Ureter (tissue), 1 donor: ENCODE measurements at places on chromosomes 2 and 18.

GRCh38 chr2:230552181-230552580 is 136.2 kb downstream of the SP100 start:
- DNase-seq: no peak

DNA sequence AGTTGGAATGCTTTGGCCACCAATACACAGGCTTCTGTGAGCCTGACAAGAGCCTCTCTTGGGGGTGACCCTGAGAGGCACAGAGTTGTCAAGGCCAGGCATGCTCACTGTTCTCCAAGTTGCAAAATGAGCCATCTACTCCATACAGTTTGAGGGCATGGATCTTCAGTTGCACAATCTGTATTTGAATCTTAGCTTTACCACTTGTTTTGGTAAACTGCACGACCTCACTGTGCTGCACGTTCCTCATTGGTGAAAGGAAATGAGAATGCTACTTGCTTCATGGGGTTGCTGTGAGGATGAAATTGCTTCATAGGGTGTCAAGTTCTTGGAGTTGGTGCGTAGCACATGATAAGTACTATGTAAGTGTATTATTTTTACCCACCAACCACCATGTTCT is 12.0 kb upstream of the HAAO start:
- no peak for DNase-seq

GRCh38 chr2:20781656-20782265 is 41.1 kb downstream of the LDAH start:
- no peak for DNase-seq

GRCh38 chr2:101608408-101609310 is 88.8 kb upstream of the MAP4K4 start:
- no peak for DNase-seq

DNA sequence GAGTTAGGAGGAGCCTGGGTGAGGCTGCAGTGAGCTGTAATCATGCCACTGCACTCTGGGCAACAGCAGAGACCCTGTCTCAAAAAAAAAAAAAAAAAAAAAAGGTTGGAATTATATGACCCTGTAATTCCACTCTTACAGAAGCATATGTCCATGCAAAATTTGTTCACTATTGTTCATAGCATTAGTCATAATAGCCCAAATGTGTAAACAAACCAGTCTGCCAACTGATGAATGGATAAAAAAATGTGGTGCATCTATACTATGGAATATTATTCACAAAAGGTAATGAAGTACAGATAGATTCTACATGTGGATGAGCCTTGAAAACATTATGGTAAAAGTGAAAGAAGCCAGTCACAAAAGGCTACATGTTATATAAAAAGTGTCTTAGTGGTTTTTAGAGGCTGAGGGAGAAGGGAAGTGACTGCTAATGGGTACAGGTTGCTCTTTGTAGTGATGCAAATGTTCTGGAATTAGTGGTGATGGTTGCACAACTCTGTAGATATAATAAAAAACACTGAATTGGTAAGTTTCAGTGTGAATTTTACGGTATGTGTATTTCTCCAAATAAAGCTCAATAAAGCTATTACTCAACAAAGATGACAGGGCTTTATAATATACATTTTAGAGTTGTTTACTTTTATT is 9.4 kb downstream of the COA5 start:
- DNase-seq: no peak

- DNase-seq: no peak
Observed at GRCh38 chr2:205937211-205937610, 148.8 kb downstream of the INO80D start.

GRCh38 chr2:233480490-233481202 is 85.9 kb downstream of the USP40 start:
- peak; percentile 79 for DNase-seq

DNA sequence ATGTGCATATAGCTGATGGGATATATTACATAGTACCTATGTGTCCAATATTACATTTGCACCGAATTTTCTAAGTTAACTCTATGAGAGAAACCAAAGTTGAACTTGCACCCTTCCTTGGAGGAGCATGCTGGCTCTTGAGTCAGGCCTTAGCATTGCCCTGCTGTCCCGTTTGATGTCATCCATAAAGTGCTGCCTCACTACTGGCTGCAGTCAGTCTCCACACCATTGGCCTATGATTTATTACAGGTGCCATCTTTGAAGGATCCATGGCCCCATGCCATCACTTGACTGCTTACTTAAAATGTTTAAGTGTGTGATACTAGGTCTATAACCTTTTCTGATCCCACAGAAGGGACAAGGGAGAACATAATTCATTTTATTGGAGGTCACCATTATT is 249.3 kb upstream of the RBBP8 start:
- no peak for DNase-seq

DNA sequence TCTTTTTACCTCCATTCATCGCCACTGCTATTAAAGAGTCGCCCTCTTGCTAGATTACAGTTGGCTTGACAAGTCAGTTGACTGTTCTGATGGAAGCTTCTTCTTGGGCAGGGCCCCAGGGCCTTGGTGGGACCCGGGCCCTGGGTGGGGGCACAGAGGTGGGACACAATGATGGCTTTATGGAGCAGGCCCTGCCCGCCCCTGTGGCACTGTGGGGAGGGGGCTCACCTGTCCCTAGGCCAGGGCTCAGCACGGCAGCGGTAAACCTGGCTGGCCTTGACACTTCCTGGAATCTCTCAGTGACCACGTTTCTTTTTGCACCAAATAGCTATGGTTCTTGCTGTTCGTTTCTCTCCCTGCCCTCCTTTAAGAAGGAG is 4.9 kb upstream of the HS6ST1 start:
- DNase-seq: peak; percentile 41

GRCh38 chr2:99492721-99493120 is 2.9 kb upstream of the REV1 start:
- no peak for DNase-seq

DNA sequence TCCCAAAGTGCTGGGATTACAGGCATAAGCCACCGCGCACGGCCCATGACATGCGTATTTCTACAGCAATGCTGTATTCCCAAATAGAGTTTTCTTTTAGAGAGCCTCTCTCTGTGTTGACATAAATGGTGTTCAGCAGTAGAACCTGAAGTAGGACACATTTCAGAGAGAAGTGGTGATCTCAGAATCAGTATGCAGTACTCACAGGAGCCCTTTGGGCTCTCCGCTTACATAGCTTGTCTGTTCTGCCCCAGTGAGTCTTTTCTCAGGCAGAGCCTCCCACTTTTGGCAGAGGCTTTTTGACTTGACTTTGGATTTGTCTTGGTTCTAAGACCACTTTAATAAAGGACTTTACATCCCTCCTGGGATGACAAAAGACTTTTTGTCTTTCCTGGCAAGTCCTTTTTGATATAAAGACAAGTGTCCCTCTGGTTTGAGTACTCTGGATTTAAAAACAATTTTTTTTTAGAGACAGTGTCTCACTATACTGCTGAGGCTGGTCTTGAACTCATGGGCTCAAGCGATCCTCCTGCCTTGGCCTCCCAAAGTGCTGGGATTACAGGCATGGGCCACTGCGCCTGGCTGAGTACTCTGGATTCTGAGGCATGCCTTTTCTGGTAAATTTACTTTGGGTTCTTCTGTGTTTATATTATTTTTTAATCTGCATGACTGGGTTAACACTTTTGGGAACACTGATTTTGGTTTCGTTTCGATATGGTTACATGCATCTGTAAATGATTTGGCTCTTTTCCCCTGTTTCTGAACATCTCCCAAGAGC is 113.3 kb downstream of the SMAD2 start:
- DNase-seq: no peak

DNA sequence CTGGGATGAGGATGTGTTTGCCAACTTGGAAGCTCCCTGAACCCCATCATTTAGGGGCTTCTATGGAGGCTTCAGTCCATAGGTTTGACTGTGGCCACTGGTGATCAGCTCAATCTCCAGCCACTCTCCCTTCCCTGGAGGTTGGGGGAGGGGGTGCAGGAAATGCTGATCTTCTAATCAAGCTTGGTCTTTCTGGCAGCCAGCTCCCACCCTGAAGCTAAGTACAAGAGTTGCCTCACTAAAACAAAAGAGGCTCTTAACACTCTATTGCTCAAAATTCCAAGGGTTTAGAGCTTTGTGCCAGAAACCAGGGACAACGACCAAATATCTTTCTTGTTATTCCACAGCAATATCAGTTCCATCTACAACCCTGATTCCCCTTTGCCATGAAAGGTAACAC is 19.4 kb upstream of the MPPE1 start:
- DNase-seq: no peak

DNA sequence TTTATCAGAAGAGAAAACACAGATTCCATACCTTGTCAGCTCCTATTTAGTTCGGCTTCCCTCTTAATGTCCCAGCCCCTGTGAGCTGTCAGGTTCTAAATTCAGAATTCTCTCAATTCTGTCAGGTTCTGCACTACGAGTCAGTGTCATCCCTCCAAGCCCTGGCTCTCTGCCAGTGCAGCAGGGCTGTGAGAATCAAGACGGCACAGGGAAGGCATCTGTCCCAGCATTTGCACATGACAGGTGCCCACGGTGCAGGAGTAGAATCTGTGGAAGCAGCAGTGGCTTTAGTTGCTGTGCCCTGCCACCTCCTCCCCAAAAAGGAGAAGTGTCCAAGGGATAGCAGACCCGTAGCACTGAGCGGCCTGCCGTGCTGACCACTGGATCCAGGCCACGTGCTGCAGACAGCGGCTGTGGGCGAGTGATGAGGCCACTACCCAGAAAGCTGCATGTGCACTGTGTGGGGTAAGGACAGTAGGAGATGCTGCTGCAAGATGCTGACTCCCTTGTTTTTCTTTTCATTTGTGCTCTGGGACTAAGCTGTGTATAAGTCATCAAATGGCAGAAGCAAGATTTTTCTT is 12.8 kb downstream of the RBFA start:
- no peak for DNase-seq

DNA sequence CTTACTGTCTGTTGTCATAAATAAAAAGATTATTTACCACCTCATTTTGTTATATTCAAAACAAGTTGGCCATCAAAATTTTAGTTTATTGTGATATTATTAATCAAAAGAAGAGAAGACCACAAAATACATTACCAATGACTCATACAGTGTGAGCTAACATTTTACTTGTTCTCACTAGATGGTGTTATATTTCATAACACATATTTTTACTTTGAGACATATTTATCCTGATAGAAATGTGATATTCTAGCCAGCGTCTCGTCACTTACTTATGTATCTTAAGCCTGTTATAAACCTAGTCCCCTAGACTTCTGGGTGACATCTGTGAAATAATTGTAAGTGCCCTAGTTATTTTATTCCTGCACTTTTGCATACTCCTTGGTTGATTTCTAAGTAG is 263.2 kb downstream of the CDH7 start:
- DNase-seq: no peak

DNA sequence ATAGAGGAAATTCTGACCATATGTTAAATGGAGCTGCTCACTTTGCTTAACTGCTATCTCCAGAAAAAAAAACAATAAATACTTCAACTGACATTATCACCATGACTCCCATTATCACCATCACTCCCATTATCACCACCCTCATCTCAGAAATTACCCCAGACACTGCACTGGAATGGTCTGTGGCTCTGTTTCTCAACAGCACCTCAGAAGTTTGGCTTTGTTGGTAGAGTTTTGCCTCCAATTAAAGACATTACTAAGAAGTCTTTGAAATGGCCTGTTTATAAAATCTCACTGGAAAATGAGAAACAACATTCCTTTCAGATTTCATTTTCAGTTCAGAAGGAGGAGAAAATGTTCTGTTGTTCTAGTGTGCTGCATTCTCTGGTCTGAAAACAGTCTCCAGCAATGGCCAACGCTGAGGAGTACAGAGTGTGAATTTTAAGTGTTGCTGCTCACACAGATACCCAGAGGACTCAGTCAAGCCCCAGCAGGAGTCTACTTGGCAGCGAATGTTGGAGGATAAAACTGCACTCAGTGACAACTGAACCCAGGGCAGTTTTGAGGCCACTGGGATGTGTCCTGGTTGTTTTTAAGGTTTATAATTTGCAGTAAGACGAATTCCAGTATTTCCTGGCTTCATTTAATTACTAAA is 364.5 kb upstream of the CDH2 start:
- no peak for DNase-seq

DNA sequence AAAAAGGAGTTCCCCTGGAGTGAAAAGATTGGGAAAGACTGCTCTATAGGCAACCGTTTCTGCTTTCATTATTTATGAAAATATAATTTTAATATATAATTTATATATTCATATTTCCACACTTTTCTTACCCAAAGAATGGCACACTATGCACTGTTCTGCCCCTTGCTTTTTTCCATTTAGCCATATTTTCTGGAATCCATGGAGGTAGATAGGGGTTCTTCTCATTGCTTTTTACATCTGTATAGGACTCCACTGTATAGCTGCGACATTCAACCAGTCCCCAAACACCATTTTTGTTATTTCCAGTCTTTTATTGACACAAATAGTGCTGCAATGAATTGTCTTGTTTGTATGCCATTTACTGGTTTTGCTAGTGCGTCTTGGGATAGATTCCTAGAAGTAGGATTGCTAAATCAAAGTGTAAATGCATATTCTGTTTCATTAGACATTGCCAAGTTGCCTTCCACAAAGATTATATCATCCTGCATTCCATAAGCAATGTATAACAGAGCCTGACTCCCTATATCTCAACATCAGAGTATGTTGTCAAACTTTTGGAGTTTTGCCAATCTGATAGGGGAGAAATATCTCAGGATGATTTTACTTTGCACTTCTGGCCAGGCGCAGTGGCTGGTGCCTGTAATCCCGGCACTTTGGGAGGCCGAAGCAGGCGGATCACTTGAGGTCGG is 26.6 kb upstream of the TCF7L1 start:
- no peak for DNase-seq
